ENCODE measurements at places on chromosomes 5 and 9. TPM values are rescaled to one million over a fixed set of nuclear protein-coding genes. Genes with fewer than 3 reads are reported as not detected.

GARIN3 gene
- total RNA-seq, result not detected

ABHD17B gene
- total RNA-seq, result 21.8 TPM

GABRG2 gene
- not detected for total RNA-seq

IL3 gene
- total RNA-seq, result not detected

ZNF618 gene
- total RNA-seq, result 2.9 TPM

CCL27 gene
- total RNA-seq, result not detected

- DNase-seq, result peak; percentile 20
These were observed 43.6 kb upstream of the RAD23B start for GRCh38 chr9:107239474-107239873.

GRCh38 chr5:115489733-115490132 is 54.8 kb downstream of the FEM1C start:
- no peak for DNase-seq

DNA sequence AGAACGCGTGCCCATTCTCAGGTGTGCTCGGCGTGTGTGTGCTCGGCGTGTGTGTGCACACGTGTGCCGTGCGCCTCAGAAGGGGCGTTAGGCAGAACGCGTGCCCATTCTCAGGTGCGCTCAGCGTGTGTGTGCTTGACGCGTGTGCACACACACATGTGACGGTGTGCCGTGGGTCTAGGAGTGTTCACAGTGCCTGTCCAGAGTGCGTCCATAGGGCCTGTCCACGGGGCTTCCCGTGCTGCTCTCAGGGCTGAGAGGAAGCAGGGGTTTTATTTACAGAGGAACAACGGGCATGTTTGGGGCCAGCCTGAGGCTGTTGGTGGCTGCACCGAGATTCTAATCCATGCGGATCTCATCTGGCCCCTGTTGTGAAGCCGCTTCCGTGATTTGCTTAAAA is 14.2 kb upstream of the AHRR start:
- no peak for DNase-seq

- no peak for DNase-seq
These were observed 34.5 kb upstream of the LIFR start for GRCh38 chr5:38590838-38591522.

GRCh38 chr9:69671879-69672595 is at the start of gene APBA1:
Gene APBA1, minus strand, starts transcription at chr9:69672371.
- peak; percentile 23 for DNase-seq

GRCh38 chr5:178327931-178328711 is 95.5 kb upstream of the PHYKPL start:
- no peak for DNase-seq

GRCh38 chr5:157541447-157542118 is 34.0 kb downstream of the ADAM19 start:
- DNase-seq, result no peak

- peak; percentile 42 for DNase-seq
These were observed 59.2 kb downstream of the CDH18 start for GRCh38 chr5:19928562-19929421.

DNA sequence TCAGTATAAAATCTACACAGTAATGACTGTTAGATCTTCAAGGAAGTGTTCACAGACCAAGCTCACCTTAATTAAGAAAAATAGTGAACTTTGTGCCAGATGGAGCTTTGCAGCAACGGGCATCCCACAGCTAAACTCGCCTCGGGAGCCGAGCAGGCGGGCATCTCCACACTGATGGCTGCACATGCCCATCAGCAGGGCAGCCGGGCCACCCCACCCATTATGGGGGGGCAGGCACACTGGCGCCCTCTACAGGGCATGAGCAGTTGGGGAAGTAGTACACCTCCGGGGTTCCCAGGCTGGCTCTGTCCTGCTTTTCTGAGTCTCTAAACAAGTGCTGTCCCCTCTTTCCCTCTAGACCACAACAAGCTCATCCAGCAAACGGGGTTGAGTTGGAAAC is 21.6 kb downstream of the ANKS6 start:
- peak; percentile 20 for DNase-seq

GRCh38 chr5:172213126-172213525 is 19.2 kb downstream of the EFCAB9 start:
- no peak for DNase-seq

DNA sequence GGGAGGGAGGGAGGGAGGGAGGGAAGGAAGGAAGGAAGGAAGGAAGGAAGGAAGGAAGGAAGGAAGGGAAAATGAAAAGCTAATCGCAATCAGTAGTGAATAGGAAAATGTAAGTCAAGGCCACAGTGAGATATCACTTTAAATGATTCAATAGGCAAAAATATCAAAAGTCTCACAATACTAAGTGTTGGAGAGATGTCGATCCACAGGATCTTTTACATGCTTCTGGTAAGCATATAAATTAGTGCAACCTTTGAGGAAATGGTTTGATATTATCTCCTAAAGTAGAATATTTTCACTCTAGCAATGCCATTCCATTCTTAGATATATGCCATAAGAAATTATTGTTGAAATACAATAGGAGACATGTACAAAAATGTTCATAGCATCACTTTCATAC is 58.4 kb downstream of the FRMD3 start:
- no peak for DNase-seq

- no peak for DNase-seq
These were observed 70.8 kb upstream of the EGFLAM start for GRCh38 chr5:38187532-38187931.

DNA sequence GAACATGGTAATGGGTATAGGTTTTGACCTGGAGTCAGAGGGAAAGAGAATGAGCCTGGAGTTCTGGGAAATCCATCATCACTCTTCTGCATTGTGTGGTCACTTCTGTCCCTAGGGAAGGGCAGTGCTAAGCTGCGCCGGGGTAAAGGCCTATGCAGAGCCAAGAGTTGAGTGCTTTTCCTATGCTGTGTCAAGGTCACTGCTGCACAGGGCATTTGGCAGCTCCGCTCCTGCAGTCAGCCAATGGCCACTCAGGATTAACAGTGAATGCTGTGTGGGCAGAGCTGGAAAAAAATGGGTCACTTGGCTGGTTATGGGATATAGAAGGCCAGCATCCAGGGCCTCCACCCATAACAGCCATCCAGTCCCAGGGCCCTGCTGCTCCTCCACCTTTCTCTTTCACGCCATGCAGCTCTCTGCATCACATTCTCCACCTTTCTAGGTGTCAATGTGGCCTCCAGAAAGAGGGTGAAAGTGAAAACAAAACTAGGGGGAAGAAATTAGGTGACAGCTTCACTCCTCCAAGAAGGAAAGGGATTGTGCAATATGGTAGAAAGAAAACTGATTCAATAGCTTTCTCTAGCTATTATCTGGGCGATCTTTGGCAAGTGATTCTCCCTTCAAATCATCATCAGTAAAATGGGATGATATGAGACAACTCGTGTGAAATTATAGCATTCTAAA is 279.3 kb upstream of the ANKRD55 start:
- no peak for DNase-seq

DNA sequence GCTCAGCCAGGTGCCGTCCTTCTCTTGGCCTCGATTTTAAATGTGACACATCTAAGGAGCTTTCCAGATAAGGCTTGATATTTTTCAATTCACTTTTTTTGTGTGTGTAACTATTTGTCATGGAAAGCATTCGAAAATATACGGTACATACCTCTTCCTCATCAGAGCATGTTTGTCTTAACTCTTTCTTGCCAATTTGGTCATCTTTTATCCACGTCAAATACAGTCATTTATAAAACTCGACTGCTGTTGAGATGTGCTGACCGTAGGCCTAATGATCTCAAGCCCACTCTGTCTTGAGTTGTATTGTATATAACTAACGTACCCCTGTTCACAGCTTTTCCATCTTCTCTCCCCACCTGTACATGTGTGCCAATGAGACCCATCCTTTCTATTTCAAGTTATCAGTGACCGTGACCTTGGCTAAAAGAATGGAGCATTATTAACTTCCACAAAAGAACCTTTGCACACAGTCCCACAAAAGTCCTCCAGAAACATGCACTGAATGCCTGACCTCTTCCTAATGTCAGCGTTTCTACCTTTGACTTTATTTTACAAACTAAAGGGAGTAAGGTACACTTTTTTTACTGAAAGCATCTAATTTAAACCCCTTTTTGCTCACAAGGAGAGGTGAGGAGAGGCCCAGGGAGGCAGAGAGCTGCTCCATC is 61.6 kb downstream of the IPPK start:
- DNase-seq, result no peak

GRCh38 chr5:140244525-140245025 is 58.3 kb downstream of the PFDN1 start:
- peak; percentile 82 for DNase-seq

DNA sequence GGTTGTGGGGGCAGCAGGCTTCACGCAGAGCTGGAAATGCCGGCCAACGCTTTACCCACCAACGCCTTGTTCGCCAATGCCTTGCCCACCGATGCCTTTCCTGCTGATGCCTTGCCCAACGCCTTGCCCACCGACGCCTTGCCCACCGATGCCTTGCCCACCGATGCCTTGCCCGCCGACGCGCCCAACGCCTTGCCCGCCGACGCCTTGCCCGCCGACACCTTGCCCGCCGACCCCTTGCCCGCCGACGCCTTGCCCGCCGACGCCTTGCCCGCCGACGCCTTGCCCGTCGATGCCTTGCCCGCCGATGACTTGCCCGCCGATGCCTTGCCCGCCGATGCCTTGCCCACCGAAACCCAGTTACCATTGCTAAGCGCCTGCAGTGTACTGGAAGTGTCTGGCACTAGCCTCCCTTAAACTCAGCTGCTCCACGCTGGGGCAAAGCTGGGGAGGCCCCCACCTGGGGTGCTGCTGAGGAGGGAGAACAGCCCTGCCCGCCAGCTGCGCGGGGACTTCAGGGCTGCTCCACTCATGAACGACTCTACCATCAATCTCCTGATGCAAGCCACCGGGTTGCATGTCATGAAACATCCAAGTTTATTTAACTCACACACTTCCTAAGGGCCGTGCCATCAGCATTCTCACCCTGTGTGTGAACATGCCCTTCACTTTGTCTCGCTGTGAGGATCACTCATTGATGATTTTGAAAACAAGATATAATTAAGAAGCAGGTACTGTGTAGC is 1.8 kb downstream of the SLC6A18 start:
- DNase-seq, result no peak

- DNase-seq, result peak; percentile 55
These were observed 91.7 kb downstream of the EDIL3 start for GRCh38 chr5:84292788-84293653.

DNA sequence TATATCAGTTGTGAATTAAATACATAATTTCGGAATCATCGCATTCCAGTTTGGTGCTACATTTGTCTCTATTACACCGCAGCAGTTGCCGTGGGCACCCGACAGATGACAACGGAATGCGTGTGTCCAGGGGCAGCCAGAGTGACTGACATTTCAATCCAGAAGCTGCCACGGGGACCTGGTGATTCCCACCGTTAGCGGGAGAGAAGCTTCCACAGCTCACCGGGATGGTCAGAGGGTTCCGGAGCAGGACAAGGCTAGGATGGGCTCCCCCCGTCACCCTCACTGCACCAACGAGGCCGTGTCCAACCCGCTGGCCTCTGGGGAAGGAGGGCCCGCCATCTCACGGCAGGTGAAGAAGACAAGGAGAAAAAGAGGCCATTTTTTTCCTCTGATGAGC is 86.8 kb downstream of the GTF3C4 start:
- no peak for DNase-seq
